ENCODE measurements at places on chromosomes 7 and 10.

- no peak for DNase-seq
Measured at GRCh38 chr7:49644396-49645166, 128.9 kb upstream of the VWC2 start.

GRCh38 chr10:69766161-69766910 is 35.4 kb upstream of the COL13A1 start:
- peak; percentile 38 for DNase-seq

DNA sequence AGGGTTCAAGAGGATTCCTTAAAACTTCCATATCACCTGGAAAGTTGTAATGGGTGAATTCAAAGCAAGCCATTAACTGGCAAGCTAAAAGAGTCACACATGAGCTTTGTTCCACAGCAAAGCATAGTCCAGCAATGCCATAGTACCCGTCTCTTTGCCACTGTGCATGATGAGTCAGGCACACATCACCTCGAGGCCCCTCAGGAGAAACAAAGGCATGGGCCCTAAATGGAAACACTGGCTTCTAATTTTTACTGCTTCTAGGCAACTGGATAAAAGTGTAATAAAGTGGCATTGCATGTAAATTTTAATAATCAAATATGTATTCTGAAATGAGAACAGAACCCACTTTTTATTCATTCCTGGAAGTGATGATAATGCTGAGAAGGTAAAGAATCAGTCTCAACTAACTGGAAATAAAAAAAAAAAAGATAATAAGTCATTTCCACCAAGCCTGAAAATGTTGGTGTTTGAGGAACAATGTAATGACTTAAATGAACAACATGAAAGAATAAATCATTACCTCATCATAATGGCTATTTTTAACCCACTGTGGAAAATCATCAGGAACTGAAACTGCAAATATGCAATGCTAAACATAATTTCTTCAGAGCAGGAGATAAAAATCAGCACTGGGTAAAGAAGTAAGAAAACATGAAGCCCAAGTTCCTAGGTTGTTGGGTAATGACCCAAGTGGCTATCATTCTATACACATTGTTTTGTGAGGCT is 104.9 kb downstream of the CDK6 start:
- no peak for DNase-seq

- DNase-seq: no peak
Measured at GRCh38 chr7:93895859-93896600, 5.5 kb upstream of the TFPI2 start.

DNA sequence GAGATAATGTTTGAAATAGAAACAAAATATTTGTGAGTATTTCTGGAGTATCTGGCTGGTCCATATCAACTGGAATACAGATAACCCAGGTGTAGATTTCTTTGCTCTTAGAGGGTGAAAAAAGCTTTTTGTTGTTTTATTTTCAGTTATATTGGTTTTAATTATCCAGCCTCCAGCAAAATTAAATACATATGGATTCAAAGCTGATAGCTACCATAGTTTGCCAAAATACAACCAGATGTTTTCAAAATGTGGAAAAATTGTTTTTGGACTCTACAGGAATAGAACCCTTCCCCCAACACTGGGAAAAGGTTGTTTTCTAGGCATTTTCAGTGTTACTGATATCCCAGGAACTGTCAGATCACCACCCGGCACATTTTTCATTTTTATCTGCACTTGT is 30.1 kb downstream of the LRRC17 start:
- DNase-seq: no peak

- no peak for DNase-seq
Measured at GRCh38 chr7:150936018-150936417, 42.1 kb downstream of the KCNH2 start.

DNA sequence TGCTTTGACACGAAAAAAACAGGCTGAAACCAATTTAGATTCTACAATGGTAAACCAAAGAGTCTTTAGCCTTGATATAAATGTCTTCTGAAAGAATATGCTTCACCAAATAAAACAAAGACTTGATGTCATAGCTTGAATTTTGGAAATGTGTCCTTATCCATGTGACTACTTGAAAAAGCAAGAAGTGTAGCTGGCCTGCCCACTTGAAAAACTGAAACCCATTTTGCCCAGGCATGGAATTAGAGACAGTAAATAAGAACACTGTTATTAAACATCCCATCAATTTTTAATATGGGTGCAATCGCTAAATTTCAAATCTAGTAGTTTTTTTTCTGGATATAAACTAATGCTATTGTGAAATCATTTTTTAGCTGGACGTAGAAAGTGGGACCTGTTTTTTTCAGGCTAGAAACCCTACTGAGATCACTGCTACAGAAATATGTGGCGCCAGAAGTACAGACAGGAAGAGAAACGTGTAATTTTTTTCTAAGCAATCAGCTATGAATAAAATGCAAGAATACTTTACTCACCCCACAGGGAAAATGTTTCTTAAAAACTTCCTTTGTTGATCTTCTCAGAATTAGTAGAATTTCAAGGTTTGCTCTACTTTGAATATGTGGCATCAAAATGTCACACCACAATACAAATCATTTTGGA is 56.7 kb downstream of the PIP4K2A start:
- DNase-seq: no peak

DNA sequence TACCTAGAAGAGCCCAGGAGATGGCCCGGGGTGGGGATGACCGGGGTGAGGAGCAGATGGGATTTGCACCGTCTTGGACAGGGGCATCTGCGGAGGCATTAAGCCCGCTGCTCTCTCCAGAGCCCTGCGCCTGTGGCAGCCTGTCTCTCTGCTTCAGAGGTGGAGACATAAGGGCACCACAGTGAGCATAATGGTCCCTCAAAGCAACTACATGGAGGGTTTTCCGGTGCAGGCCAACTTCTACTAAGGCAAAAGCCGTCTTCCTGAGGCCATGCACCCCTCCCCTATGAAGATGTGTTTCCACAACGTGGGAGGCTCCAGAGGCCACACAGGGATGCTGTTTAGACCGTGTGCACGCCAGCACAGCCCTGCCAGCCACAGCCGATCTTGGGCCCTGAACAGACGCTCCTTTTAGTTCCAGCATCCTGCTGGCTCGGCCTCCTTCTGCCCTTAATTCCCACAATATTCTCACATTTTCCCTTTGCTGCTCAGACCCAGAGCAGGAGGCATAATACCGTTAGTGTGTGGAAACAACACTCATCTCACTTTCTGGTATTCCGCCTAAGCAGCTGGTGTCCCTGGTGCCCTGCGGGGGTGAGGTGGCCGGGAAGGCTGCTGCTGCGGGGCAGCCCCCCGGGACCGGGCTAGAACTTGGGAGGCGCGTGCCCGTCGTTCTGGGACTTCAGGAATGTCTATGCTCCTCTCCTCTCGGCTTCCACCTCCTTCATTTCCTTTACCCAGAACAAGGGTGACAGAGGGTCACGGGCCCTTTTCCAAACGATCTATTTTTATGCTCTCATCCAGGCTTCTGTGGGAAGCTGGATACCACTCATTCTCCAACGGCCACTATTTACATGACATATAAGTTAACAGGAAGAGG is 266.9 kb downstream of the TNS3 start:
- peak; percentile 43 for DNase-seq

GRCh38 chr10:91551856-91552255 is 81.0 kb downstream of the PPP1R3C start:
- DNase-seq: peak; percentile 54

DNA sequence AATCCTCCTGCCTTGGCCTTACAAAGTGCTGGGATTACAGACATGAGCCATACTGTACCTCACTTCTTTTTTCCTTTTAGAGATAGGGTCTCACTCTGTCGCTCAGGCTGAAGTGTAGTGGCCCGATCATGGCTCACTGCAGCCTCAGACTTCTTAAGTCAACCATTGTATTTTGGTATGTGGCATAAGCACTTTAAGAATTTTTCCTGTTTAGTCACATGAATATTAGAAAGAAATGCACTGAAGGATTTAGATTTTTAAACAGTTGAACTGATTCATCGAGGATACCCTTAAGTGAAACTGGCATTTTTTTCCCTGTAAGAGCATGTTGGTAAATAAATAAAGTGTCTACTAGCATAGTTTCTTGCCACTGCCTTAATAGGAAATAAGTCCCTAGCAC is 319.3 kb upstream of the CACNA2D1 start:
- no peak for DNase-seq

- DNase-seq: no peak
Measured at GRCh38 chr7:3218411-3219225, 82.4 kb upstream of the SDK1 start.

DNA sequence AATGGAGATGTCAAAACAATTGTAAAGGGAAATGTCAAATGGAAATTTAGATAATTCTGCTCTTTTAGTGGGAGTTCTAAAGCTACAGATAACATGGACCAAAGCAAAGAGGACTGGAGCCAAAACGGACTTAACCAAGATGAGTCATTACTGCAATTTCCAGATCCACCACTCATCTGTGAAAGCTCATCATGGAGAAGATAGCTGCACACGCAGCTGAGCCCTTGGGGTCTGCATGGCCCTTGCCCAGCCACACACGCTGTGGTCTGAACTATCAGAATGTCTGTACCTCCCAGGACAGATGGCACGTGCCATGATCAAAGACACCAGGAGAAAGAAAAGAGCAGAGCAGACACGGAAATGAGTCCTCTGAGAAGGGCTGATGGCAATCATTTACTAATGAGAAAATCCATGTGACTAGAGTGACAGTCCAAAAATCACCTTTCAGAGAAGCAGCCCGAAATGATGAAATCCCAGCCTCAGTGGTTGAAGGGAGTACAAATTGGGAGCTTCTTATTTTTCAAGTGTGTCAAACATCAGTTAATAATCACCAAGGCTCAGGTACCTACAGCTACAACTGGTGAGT is 177.9 kb upstream of the MGMT start:
- no peak for DNase-seq

- DNase-seq: no peak
Measured at GRCh38 chr10:93272884-93273675, 199.4 kb downstream of the CYP26A1 start.
